ENCODE measurements at places on chromosomes 13 and 19. TPM values are rescaled to one million over a fixed set of nuclear protein-coding genes. Genes with fewer than 3 reads are reported as not detected.

The ERCC5 gene
- total RNA-seq: 130 TPM

The GPR18 gene
- not detected for total RNA-seq

The CYP4F2 gene
- not detected for total RNA-seq

The SHC2 gene
- not detected for total RNA-seq

The ZNF813 gene
- 0.88 TPM for total RNA-seq

The SGCG gene
- total RNA-seq: not detected

The ZNF546 gene
- total RNA-seq: 2.9 TPM

The ADGRL1 gene
- total RNA-seq: 4.9 TPM

The LIG1 gene
- 72.9 TPM for total RNA-seq

The COX7A1 gene
- not detected for total RNA-seq

The C1QTNF9 gene
- not detected for total RNA-seq

The ZNF154 gene
- total RNA-seq: 0.92 TPM

The SWSAP1 gene
- total RNA-seq: 0.38 TPM

The SIGLEC12 gene
- total RNA-seq: not detected

The SLAIN1 gene
- total RNA-seq: not detected

The SIAH3 gene
- total RNA-seq: 0.08 TPM

The ZNF320 gene
- 13.3 TPM for total RNA-seq

The DBP gene
- total RNA-seq: 2.7 TPM

The COL5A3 gene
- total RNA-seq: 0.38 TPM
